ENCODE measurements at places on chromosomes 3 and 15.

GRCh38 chr3:193897288-193897687 lies 238.7 kb upstream of the HES1 start:
- DNase-seq: no peak

DNA sequence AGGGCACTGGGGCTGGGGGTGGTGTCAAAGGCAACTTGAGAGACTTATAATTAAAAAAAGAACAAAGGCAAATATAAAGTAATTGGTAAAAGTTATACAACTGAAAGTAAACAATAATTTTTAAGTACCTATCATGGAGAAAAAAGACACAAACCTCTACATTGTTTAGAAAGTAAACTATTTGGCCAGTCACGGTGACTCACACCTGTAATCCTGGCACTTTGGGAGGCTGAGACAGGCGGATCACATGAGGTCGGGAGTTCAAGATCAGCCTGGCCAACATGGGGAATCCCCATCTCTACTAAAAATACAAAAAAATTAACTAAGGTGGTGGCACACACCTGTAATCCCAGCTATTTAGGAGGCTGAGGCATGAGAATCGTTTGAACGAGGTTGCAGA lies 25.8 kb downstream of the RPSA start:
- no peak for DNase-seq

GRCh38 chr3:14617508-14618023 lies 34.0 kb upstream of the CCDC174 start:
- no peak for DNase-seq

DNA sequence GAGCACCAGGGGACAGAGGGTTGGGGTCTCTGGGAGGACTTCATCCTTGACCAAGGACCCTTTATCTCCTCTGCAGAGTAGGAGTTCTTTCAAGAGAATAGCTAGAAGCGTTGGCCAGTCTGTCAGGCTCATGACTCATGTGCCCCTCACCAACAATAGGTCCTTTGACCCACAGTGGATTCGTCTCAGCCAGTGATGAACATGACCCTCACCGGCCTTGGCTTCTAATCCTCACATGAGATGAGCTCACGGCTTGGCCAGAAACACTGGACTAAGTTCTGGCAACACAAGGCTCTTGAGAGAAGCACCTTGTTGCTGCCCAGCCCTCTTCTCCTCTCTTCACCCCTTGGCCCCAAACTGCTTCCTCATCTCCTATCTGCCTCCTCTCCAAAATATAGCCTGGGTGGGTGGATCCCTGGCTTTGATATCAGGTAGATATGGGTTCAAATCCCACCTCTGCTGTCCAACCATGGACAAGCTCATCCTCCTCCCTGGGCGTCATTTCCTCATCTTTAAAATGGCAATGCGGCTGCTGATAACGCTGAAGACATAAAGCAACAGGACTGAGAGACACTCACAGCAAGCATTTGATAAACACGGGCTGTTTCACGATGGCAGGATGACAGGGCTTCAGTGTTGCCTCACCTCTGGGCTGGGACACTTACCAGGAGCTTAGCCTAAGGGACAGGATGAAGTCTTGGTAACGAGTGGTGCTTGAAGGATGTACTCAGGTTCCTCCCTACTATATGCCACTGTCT lies 446.7 kb upstream of the PROK2 start:
- no peak for DNase-seq

DNA sequence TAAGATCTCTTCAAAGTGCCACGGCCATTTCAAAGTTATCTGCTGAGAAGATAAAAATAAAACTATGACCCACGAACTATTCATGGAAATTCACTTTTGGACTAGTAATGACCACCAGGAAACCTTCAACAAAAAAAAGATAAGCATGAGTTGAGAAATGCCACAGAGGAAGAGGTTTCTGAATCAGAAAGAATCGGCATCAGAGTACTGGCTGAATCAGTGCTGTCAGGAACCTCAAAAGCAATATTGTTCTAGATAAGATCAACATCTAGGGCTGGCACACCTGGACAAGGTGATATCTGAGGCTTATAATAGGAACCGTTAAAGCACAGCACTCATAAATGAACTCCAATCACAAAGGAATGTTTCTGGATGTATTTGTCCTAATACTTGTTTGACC lies 72.7 kb downstream of the PEAK1 start:
- DNase-seq: no peak

GRCh38 chr3:23553353-23553752 lies 252.4 kb upstream of the UBE2E1 start:
- DNase-seq: no peak

DNA sequence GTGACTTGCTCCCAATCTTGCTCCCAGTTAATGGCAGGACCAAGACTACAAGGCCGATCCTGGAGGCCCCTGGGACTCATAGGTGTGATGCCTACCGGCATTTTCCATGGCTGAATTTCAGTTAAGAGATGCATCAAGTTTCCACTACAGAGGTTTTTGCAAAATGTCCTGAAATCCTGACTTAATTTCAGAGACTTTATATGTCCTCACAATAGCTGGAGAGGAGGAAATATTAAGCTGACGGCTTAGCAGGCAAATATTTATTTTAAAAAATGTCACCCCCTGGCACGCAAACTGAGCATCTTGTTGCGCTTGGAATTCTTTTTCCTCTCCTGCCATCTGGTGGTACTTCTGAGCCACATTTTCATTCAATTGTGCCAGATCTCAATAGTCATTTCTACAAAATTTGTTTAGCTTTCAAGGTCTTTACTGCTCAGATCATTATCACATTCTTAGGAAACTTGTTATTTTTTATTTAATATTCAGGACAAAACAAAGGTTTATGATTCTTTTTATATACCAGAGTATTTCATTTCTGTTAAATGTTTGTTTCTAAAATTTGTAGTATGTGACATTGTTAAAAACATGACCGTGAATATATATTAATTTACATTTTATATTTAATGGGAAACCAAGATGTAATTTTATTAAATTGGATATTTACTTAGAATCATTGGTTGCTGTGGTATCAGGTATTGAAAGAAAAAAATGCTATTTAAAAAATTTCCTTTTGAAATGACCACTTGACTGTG lies 189.2 kb upstream of the THRB start:
- no peak for DNase-seq

- no peak for DNase-seq
Observed at GRCh38 chr3:173660645-173661299, 263.2 kb downstream of the NLGN1 start.

DNA sequence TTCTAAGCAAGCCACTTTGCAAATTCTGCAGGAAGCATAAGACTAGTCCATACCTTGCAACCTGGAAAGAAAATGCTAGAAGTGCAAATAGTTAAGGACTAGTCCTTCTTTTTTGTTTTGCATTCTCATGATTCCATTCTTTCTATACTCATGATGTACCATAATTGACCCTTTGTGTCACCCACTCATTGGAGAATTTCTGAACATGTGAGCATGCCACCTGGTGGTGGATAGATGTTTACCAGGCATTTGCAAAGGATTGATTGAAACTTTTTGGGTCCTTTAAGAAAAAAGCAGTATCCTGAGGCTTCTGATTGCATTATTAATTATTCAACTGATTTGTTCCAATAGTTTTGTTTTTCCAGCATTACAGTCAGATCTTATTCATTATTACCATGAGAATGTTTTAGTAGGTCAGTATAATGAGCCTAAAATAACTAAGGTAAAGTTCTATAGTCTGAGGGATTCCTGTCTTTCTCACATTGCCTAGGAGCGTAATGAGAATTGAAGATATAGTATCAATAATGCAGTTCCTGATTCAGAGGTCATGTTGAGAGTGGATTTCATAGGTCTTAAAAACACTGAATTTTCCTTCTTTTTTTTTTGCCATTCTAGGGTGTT lies 20.2 kb upstream of the DIPK2A start:
- no peak for DNase-seq

DNA sequence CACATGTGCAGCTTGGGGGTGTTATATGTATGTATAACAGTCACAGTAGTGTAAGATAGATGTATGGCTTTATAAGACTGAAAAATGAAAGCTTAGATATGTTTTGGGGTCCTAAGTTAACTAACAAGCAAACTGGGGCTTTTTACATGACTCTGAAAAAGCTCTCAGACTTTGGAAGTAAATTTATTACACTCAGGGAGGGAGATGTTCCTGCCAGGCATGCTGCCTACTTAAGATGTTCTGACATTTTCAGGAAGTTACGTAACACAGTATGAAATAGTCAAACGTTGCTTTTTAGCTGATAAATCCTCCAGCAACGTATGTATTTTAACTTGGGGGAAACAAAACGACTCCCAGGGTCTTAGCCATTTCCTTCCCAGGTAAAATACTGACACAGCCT lies 1.7 kb upstream of the IFT57 start:
- DNase-seq: no peak

DNA sequence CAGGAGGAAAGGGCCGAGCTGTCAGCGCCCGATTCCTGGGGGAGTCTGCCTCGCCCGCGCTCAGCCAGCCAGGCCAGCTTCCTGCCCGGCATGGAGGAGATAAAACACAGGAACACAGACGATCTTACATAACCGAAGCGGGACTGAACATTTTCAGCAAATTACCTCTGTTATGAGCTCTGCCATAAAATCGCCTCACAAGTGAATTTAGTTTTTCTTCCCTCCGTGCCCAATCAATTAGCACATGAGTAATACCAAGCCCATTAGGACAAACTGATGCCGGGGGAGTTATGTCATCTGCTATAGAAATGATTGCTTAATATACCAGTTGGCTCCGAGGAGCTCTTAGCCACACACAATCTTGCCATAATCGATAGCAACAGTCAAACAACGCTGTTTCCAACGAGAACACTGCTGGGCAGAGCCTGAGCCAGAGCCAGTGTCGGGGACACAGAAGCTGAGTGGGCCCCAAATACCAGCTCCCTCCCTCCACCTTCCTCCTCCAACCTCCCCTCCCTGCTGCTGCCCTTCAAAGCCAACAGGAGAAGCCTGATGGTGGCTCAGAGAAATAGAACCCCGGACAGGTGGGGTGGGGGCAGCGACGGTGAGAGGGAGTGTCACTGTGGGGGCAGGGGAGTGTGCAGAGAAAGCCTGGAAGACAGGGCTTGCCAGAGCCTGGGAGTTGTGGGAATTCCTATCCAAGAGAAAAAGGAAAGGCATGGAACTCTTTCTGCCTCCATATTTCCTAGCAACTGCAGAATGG lies 279.4 kb upstream of the TLE3 start:
- no peak for DNase-seq

DNA sequence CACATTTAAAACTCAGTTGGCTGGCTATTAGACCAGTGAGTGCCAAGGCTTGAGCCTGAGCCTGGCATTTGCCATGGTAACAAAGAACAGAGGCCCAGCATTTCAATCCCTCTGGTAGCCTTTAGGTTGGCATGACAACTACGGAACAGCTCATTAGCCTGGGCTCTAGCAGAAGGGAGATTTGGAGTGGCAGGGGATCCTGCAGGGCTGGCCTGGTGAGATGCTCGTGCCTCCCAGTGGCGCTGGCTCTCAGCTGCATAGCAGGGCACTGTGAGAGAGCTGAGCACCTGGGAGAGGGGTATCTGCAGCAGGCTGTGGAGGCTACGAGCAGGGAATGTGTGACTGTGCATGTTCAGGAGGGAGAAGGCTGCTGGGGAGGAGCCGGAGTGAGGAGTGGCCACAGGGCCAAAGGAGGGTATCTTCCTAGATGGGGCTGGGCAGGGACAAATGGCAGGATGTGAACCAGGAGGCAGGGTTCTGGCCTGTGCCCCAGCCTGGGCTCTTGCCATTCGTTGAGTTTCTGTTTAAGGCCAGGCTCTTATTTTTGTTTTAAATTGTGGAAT lies 5.6 kb upstream of the ABTB1 start:
- DNase-seq: no peak

GRCh38 chr3:107242579-107242978 lies 134.7 kb upstream of the CCDC54 start:
- DNase-seq: no peak

- DNase-seq: no peak
Observed at GRCh38 chr15:70033109-70033508, 64.6 kb downstream of the TLE3 start.

DNA sequence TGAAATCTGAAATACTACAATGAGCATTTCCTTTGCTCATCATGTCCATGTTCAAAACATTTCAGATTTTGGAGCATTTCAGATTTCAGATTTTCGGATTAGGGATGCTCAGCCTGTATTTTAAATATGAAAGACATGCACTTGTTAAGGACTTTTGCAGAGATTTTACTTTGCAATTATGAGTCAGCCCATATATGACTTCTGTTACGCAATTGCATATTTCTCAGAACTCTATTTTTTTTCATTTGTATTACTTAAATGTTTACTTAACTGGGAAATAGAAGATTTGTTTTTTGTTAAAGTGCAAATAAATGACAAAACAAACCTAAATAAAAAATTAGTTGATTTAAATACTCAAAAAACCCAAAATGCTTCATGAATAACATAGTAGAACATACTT lies 376.2 kb downstream of the ZBTB20 start:
- no peak for DNase-seq

DNA sequence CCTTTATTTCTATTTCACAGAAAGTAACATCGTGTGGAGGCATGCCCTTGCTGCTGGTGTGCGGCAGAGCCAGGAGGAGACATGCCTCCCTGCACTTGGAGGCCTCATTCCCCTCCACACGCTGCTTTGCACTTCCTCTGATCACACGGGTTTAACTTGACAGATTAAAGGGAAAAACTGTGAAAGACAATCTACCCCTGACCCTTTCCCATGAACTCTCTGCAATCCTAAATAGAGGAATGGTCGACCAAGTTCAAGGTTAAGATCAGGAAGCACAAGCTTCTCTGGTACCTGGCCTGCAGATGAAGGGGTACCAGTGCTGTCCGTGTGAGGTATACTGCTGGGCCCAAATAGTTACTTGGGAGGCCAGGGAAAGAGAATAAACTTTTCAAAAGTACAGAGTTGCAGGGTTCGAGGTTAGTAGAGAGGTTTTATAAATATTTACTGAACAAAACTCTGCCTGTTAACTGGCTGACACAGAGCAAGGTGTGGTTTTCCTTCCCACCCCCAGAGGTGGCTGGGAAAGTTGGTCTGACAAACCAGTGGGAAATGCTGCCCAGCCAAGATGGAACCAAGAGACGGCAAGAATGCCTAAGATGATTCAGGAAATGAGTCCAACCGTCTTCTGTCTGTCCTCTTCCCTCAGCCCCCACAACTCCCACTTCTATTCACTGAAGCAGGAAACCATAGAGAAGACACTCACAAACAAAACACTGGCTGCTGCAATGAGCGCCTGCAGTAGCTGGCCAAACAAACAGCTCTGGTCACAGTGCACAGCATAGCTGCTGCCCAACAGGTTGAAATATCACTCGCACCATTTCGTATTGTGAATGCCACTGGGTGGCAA lies 79.6 kb downstream of the IGF2BP2 start:
- DNase-seq: no peak

GRCh38 chr3:196655496-196655895 lies 16.0 kb downstream of the NRROS start:
- no peak for DNase-seq

DNA sequence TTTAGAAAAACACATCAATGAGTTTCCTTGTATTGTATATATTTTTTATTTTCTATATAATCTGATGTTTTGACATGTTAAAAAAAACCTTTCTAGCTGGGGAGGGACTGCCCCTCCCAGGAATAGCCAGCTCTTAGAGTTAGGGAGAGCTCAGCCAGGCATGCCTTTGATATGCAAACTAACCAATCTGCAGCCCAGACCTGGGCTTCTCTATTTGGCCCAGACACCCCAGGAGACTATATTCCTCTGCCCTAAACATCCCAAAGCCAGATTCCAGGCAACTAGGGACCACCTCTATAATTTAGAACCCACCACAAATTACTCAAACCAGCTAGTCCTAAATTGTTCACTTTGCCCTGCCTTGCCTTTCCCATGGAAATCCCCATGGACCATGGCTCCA lies 390.9 kb upstream of the ADAMTS9 start:
- no peak for DNase-seq
